Activated T-helper 1 cell treated with anti-CD3 and anti-CD28 coated beads, Interleukin-12 subunit alpha, Interleukin-12 subunit beta, Interleukin-2, Interleukin-4 antibody, amounts not matched to agents 30 ng/mL and 10 ng/mL and 1 ng/mL, durations not matched to agents 14 hours and 24 hours and 36 hours (primary cell): ENCODE measurements at places on chromosomes 6 and 20. TPM values are rescaled to one million over a fixed set of nuclear protein-coding genes. Genes with fewer than 3 reads are reported as not detected.

RPS6KA2 gene
- total RNA-seq: 2.0 and 2.7 TPM in 2 replicates

PBOV1 gene
- not detected in 2 replicates for total RNA-seq

DNA sequence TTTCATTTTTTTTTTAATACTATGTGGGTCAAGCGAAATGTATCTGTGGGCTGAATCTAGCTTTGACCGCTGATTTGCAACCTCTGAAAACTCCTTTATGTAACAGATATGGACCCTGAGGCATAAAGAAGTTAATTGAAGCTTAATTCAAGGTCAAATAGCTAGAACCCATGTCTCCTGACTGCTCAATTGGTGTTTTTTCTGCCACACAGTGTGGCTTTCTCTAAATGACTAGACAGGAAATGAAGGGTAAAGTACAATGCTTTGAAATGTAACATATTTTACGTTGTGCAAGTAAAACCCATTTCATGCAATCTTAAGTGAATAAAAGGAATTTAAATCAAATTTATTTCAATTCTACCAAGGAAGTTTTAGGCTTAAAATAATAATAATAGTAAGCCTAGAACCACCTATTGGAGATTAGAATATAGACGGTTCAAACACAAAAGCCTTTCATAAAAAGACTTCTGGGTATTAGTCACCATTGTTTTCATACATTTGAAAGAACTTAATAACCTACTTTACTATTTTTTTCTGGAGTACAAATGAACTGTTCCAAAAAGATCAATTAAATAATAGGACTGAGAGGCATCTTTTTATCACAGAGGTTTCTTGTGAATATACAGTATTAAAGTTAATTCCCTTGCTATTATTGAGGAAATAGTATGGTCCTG lies 279.8 kb downstream of the EPHA7 start:
- no peak overlapping the region for H3K4me3 ChIP-seq
- H3K27me3 ChIP-seq: no peaks in the 10 kb centered on the region
- no peaks in the 10 kb centered on the region for H3K4me1 ChIP-seq
- DNase-seq: no peak
- H3K27ac ChIP-seq: no peak overlapping the region
- H3K36me3 ChIP-seq: no peaks in the 10 kb centered on the region

DNA sequence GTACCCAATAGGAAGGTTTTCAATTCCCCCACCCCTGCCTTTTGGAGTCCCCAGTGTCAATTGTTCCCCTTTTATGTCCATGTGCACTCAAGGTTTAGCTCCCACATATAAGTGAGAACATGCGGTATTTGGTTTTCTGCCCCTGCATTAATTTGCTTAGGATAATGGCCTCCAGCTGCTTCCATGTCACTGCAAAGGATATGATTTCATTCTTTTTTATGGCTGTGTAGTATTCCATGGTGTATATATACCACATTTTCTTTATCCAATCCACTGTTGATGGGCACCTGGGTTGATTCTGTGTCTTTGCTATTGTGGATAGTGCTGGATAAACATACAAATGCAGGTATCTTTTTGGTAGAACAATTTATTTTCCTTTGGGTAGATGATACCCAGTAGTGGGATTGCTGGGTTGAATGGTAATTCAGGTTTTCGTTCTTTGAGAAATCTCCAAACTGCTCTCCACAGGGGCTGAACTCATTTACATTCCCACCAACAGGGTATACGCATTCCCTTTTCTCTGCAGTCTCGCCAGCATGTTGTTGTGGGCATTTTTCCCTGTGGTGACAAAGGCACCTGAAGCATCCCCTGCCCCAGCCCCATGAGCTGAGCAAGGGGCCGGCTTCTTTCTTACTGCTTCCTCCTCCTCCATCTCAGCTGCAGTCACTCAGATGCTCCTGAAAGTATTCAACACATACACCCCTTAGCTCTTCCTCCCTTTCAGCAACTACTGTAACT lies 66.7 kb downstream of the ELOVL2 start:
- H3K4me1 ChIP-seq: no peaks in the 10 kb centered on the region
- H3K4me3 ChIP-seq: no peak overlapping the region
- DNase-seq: no peak
- H3K27me3 ChIP-seq: peaks cover 3% of the 10 kb centered on the region
- H3K36me3 ChIP-seq: no peaks in the 10 kb centered on the region
- H3K27ac ChIP-seq: no peak overlapping the region

DNA sequence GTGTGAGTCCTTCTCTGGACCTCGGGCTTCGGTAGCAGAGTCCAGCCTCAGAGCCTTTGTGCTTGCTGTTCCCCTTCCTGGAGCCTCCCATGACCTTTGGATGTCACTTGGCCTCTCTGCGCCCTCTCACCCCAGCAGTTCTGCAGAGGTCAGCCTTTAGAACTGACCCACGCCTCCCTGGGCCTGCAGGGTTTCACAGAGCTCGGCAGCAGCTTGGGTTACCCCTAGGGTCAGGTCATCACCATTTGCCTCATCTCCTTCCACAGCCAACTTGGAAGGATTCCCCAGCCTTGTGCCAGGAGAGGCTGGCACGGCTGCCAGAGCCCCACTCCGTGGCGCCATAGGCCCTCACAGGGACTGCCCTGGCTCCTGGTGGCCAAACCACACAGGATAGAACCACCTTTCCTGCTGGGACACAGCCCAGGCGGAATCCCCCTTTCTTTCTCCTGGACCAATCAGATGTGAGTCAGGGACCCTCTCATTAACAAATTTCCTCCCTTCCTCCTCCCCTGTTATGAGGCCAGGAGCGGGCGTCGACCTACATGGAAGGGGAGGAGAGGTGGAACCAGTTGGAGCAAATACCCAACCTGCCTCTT lies 13.9 kb upstream of the SIRPA start:
- H3K27me3 ChIP-seq: no peaks in the 10 kb centered on the region
- H3K27ac ChIP-seq: no peak overlapping the region
- H3K4me3 ChIP-seq: no peak overlapping the region

ABCC10 gene
- 40.5 and 43.6 TPM in 2 replicates for total RNA-seq

DNA sequence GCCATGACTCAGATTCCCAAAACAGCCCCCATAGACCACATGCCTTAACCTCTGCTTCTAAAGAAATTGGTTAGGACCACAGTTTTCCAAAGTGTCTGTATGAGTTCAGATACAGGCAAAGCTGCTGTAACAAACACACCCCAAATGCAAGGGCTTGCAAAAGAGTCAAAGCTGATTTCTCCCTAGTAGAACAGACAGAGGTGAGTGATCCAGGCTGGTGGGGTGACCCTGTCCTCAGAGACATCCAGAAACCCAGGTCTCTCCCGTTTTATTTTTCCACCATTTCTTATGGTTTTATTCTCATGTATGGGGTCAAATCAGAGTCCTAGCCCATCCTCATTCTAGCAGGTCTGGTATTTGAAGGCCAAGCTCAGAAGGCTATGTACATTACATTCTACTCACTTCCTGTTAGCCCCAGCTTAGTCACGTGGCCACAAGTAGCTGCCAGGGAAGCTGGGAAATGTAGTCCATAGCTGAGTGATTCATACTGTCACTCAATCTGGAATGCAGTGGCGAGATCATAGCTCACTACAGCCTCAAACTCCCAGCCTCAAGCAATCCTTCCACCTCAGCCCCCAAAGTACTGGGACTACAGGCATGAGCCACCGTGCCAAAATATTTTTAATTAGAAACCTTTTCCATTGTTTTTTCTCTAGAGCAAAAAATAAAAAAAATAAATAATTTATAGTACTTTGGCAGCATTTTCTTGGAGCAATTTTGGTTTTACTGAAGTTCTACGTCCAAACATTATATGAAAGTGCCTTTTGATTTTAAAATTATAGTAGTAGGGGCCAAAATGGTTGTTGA lies 175.2 kb downstream of the ZMYND8 start:
- H3K36me3 ChIP-seq: no peaks in the 10 kb centered on the region
- H3K4me1 ChIP-seq: peaks cover 4% of the 10 kb centered on the region
- no peak for DNase-seq
- no peak overlapping the region for H3K4me3 ChIP-seq
- no peak overlapping the region for H3K27ac ChIP-seq

ZC2HC1B gene
- total RNA-seq: 0.24 TPM in 1 of 2 replicates, not detected in the other

DNA sequence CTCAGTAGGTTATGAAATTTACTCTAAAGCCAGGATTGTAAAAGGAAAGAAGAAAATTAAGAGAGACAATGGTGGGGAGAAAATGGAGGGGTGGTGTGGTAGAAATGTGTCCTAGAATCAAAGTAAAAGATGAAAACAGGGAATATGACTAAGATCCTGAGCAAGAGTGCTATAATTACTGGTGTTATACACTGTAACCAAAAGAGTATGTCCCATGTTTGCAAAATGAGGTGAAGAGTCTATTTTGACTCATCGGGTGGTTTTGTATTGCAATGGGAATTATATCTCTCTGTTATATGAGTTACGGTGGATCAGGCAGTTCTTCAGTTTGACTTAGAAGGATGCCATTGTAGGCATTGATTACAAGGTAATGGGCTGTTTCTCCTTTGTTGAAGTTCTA lies 8.5 kb downstream of the L3MBTL3 start:
- peaks cover 29% of the 10 kb centered on the region for H3K36me3 ChIP-seq
- peaks cover 11% of the 10 kb centered on the region for H3K27me3 ChIP-seq
- peaks cover 46% of the 10 kb centered on the region for H3K4me1 ChIP-seq
